Stimulated activated CD8-positive, alpha-beta memory T cell treated with anti-CD3 and anti-CD28 coated beads, Interleukin-7, amount 100 ng/mL, for 1 hour (primary cell): ENCODE measurements at places on chromosomes 11 and 22.

- DNase-seq = no peak
These were observed 46.8 kb downstream of the CACNA1I start for GRCh38 chr22:39617342-39617741.

DNA sequence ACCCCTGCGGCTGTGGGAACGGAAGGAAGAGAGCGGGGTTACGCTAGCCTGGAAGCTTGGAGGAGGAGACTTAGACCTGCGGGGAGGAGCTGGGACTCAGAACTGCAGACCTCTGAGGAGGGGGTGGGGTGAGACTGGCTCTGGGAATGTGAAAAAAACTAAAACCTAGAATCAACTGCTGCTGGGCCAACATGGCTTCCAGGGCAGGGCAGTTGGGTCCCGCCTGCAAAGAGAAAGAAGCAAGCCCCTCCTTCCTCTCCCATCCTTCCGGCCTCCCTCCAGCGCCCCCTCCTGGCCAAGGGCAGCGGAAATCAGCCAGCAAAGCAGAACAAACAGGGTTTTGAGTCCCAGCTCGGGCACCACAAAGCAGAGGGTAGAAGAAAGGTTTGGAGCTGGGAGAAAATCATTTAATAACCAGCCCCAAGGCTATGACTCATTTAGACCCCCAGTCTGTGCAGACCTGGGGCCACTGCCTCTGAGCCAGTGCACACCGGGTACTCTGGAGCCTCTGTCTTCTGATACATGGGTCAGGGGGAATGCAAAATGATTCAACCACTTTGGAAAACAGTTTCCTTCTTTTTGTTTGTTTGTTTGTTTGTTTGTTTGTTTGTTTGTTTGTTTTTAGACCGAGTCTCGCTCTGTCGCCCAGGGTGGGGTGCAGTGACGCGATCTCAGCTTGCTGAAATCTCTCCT, 7.3 kb upstream of the NCF4 start:
- peak; percentile 71 for DNase-seq

- no peak for DNase-seq
These were observed 2.5 kb downstream of the DBX1 start for GRCh38 chr11:20157728-20158127.

DNA sequence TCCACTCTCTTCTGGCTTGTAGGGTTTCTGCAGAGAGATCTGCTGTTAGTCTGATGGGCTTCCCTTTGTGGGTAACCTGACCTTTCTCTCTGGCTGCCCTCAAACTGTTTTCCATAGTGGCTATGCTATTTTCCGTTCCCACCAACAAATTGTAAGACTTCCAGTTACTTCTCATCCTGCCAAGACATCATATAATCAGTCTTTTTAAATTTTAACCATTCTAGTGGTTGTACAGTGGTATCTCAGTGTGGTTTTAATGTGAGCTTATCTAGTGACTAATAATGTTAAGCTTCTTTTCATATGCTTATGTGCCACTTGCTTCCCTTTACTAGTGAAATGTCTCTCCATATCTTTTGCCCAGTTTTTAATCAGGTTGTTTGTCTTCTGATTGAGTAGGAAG, 13.6 kb upstream of the TRIM29 start:
- DNase-seq = no peak

DNA sequence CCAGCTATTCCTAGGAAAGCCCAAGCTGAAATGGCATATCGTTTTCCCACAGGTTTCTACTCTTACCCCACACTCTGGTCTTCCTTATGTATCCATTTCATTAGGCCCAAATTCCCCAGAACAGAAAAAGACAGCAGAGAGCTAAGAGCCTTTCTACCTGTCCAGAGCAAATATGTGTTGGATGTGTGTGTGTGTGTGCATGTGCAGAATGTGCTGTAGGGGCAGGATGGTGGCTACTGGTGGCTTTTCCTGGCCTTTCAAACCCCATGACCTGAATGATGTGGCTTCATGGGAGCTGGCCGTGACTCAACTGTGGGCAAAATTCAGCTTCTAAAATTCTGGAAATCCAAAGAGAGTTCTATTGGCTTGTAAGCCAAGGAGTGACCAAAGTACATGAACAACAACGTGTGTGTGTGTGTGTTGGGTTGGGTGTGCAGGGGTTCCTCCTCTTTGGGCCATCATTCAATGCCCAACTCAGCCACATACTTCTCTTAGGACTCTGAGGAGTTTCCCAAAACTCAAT, 421.4 kb upstream of the CADM1 start:
- no peak for DNase-seq

DNA sequence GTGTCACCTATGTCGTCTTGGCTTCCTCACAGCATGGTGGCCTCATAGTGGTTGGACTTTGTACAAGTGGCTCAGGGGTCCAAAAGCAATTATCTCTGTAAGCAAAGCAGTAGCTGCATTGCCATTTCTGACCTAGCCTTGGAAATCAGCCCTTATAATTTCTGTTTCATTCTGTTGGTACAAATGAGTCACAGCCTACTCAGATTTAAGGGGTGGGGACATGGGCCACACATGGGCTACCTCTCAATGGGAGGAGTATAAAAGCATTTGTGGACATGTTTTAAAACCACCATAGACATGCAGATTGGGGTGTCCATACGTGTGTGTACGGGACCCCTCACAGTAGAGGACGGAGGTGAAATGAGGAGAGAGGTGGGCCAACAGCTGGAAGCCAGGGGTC, 41.6 kb downstream of the CHRDL2 start:
- DNase-seq = no peak

GRCh38 chr22:46147061-46147460, 3.3 kb upstream of the PPARA start:
- no peak for DNase-seq

DNA sequence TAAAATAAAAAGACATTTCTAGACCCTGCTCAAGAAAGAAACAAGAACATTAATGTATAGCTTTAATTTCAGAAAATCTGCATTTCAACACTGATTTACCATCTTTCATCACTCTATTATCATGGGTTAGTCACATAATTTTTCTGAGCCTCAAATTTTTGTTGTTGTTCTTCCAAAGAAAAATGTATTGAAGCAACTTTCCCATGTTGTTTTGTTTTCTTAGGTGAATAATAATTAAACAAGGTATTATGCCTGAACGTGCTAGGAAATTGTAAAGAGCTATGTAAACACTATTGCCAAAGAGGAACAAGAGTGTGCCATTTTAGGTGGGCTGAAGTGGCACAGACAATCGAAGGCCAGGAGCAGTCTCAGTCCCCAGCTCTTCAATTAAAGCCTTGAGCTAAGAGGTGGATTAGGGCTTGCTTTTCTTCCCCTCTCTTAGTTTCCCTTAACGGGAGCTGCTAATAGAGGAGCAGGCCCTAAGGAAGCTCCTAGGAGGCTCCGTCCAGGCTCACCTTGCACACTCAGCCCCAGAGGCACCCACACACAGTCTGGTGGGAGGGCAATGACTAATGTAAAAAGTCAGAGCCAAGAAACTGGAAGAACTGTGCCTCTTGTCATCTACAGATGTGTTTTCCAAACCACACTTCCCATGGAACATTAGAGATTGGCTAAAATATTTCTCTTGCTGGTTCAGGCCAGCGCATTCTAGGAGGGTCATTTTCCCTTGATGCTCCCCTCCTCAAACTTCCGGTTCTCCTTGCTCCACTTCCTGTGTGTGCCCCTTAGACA, 8.8 kb upstream of the UBASH3B start:
- DNase-seq = no peak
